ENCODE measurements at places on chromosomes 3 and 15.

- H3K36me3 ChIP-seq = no peaks in the 10 kb centered on the region
- H3K27ac ChIP-seq = no peak overlapping the region
- no peak for DNase-seq
- H3K27me3 ChIP-seq = no peaks in the 10 kb centered on the region
- H3K4me1 ChIP-seq = no peaks in the 10 kb centered on the region
- no peak overlapping the region for H3K4me3 ChIP-seq
These were observed 24.5 kb downstream of the NANOGP8 start for GRCh38 chr15:35060591-35060990.

DNA sequence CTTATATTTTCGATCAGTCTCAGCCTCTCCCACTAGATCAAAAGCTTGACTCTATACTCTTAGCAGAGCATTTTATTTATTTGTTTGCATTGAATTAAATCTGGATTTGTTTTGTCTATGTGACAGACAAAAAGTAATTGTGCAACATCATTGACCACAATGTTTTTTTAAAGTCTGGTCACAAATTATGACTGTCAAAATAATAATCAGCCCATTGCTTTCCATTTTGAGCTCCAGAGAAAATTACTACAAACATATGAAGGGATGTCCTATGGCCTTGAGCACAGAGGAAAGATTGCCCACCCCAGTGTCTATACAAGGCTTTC, 82.3 kb downstream of the FSIP1 start:
- no peak overlapping the region for H3K4me3 ChIP-seq
- no peak overlapping the region for H3K27ac ChIP-seq
- no peaks in the 10 kb centered on the region for H3K4me1 ChIP-seq
- H3K27me3 ChIP-seq = no peaks in the 10 kb centered on the region
- no peaks in the 10 kb centered on the region for H3K36me3 ChIP-seq

- no peaks in the 10 kb centered on the region for H3K36me3 ChIP-seq
- no peaks in the 10 kb centered on the region for H3K4me1 ChIP-seq
- H3K27me3 ChIP-seq = no peaks in the 10 kb centered on the region
- DNase-seq = peak; percentile 42
- no peak overlapping the region for H3K27ac ChIP-seq
- H3K4me3 ChIP-seq = no peak overlapping the region
These were observed 23.2 kb downstream of the ALS2CL start for GRCh38 chr3:46670000-46670890.

GRCh38 chr3:5191555-5192304, 4.2 kb downstream of the EDEM1 start:
- no peak overlapping the region for H3K4me3 ChIP-seq
- DNase-seq = no peak
- peaks cover 20% of the 10 kb centered on the region for H3K4me1 ChIP-seq
- no peak overlapping the region for H3K27ac ChIP-seq
- no peaks in the 10 kb centered on the region for H3K36me3 ChIP-seq

- H3K4me3 ChIP-seq = no peak overlapping the region
- H3K36me3 ChIP-seq = no peaks in the 10 kb centered on the region
- no peaks in the 10 kb centered on the region for H3K27me3 ChIP-seq
- H3K27ac ChIP-seq = no peak overlapping the region
These were observed 301.1 kb upstream of the GOLIM4 start for GRCh38 chr3:168396861-168397260.
